Ovary (tissue), 10 donors: ENCODE measurements at places on chromosomes 12 and 14. TPM values are rescaled to one million over a fixed set of nuclear protein-coding genes. Genes with fewer than 3 reads are reported as not detected.

DNA sequence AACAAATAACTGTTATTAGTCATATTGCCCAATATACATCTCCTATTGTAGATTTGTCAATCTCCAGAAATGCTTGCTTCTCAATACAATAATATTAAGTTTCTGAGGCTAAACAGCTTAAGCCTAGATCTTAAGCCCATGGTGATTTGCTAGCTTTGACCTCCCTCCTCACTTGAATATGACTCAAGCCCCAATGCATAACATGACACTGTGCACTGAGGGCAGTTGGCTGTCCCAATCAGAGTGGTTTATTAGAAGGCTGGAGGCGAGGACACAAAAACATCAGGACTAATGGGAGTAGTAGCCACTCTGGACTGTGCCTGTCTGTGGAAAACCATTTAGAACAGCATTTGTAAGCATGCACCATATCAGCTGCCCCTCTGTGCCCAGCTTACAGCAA is 81.1 kb upstream of the GTF2A1 start:
- no peak for DNase-seq
- no peak overlapping the region for H3K4me3 ChIP-seq
- H3K27ac ChIP-seq, result no peak overlapping the region
- no peaks in the 10 kb centered on the region for H3K36me3 ChIP-seq

- no peak for DNase-seq
- no peak overlapping the region for H3K27ac ChIP-seq
- H3K36me3 ChIP-seq, result no peaks in the 10 kb centered on the region
- H3K27me3 ChIP-seq, result no peaks in the 10 kb centered on the region
Measured at GRCh38 chr14:68958553-68958952, 20.5 kb downstream of the ACTN1 start.

DNA sequence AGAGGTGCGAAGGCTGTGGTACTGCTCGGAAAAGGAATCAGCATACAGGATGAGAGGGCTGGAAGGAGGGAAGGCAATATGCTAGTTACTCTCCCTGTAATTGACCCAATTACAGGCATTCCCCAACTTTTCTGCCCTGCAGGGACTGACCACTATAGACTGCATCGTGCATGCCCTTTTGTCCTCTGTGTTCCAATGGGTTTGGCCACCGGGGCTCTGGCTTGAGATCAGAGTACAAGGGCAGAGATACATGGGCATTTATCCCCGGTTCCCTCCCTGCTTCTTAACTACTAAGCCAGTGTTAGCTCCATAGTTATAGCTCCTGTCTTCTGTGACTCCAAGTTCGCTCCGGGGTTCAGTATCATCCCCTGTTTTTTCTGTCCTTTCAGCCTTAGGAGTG is 59.7 kb downstream of the GTF2A1 start:
- no peak overlapping the region for H3K4me3 ChIP-seq
- no peaks in the 10 kb centered on the region for H3K36me3 ChIP-seq
- no peaks in the 10 kb centered on the region for H3K27me3 ChIP-seq
- no peak overlapping the region for H3K27ac ChIP-seq
- H3K4me1 ChIP-seq, result no peaks in the 10 kb centered on the region

- no peaks in the 10 kb centered on the region for H3K36me3 ChIP-seq
- H3K27ac ChIP-seq, result no peak overlapping the region
- no peak overlapping the region for H3K4me3 ChIP-seq
Measured at GRCh38 chr14:65318636-65319506, 93.7 kb upstream of the FUT8 start.

Gene PZP
- polyA plus RNA-seq, result 0.17 TPM
